ENCODE measurements at places on chromosomes 7 and 10.

GRCh38 chr10:76119515-76119914 is 688.1 kb downstream of the LRMDA start:
- no peak for DNase-seq

DNA sequence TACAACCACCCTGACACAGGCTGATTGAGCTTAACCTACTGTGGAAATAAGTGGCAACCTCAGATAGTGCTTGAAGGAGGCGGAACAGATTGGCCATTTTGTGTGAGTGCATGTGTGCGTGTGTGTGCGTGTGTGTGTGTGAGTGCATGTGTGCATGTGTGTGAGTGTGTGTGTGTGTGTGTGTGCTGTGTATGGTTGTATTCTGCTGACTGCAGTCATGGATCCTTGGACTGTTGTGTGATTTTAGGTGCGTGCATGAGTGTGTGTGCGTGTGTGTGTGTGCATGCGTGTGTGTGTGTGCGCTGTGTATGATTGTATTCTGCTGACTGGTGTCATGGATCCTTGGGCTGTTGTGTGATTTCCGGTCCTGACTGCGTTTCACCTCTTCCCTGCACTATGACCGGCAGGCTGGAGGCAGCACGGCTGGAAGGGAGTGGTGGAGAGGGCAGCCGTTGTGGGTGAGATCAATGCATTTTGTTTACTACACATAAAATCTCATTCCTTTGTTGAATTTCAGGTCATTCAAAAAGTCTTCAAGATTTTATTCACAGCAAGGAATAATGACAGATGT is 6.3 kb downstream of the IQCE start:
- no peak for DNase-seq

DNA sequence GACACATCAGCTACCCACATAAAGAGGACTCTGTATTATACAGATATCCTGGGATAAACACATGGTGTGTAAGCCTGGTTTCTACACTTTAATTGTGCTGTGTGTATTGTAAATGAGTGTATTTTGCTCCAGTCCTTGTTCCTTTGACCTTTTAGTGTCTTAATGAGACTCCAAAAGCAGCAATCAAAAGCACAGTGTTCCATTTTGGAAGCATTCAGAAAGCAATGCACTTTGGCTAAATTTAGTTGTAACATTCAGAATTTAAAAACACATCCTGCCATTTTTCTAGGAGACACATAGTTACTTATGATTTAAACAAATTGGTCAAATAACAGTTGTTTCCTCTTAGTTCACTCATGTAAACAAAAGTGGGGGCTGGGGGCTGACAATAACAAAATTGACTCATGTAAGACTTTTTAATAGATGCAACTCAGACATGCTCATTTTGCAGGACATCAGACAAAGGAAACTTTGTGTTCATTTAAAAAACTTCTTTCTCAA is 122.2 kb downstream of the GPR37 start:
- no peak for DNase-seq

DNA sequence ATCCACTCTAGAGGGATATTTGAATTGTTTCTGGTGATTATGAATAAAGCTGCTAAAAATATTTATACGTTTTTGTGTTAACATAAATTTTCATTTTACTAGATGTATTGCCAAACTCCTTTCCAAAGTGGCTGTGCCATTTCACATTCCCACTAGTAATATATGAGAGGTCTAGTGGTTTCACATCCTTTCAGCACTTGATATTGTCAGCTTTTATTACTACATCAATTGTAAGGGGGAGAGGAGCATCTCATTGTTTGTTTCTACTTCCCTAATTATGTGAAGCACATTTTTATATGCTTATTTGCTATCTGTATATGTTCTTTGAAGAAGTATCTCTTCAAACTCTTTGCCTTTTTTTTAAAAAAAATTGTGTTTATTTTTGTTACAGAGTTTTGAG is 184.5 kb downstream of the ADK start:
- no peak for DNase-seq

DNA sequence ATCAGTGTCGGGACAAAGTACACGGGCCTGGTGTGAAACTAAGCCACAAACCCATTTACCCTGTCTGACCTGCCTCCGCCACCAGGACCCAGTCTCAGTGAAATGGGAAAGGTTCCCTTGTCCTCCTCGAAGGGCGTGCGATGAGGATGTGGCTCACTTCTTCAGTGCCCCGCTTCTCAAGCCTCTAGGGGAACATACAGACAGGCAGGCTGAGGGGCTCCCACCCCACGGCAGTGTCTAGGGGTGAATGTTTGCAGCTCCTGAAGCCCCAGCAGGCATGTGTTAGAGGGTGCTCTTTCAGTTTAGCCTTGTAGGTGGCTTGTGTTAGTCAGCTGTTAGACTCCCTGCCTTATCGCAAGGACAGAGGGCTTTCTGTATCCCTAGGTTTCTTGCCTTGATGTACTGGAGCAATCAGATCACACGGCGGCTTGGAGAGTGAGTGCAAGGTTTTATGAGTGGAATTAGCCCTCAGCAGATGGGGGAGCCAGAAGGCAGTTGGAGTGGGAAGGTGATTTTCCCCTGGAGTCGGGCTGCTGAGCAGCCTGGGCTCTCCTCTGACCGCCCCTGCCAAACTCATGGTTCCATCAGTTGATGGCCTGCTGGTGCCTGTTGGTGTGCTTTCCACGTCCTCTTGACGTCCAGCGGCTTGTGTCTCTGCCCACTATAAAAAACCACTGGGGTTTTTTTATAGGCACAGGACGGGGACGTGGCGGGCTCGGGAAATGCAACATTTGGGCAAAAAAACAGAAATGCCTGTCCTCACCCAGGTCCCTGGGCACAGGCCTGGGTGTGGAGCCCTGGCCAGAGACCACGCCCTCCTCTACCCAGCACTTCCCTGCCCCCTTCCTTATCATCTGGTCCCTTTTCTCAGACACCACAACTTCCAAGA is 759 bp downstream of the NUDT1 start:
- DNase-seq, result no peak

GRCh38 chr7:155073922-155074321 is 3.8 kb downstream of the HTR5A start:
- no peak for DNase-seq

DNA sequence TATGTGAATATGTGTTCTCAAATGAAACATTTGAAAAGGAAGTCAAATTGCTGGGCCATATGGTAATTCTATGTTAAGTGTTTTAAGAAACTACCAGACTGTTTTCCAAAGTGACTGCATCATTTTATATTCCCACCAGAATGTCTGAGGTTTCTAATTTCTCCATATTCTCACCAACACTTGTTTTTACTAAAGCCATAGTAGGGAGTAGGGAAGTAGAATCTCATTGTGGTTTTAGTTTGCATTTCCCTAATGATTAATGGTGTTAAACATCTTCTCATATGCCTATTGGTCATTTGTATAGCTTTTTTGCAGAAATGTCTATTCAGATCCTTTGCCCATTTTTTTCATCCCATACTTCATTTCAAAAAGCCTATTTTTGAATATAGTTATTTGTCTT is 9.1 kb upstream of the SEMA4G start:
- no peak for DNase-seq

GRCh38 chr7:134031835-134032617 is 95.1 kb upstream of the LRGUK start:
- DNase-seq, result no peak

- no peak for DNase-seq
These were observed 142.3 kb upstream of the HPS1 start for GRCh38 chr10:98589007-98589406.

DNA sequence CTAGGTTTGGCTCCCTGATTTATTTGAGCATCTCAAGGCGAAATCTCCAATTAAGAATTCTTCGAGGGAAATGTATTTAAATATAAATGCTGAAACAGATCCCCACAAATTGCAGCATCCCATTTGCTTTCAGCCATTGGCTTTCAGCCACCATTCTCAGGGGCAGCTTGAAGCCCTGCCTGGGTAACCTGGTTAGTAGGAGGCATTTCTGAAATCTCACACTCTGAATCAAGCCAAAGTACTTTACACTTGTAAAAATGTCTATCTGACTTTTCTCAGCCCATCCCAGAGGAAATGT is 49.1 kb downstream of the GCC1 start:
- no peak for DNase-seq

GRCh38 chr10:22854935-22855421 is 72.9 kb upstream of the ARMC3 start:
- no peak for DNase-seq

DNA sequence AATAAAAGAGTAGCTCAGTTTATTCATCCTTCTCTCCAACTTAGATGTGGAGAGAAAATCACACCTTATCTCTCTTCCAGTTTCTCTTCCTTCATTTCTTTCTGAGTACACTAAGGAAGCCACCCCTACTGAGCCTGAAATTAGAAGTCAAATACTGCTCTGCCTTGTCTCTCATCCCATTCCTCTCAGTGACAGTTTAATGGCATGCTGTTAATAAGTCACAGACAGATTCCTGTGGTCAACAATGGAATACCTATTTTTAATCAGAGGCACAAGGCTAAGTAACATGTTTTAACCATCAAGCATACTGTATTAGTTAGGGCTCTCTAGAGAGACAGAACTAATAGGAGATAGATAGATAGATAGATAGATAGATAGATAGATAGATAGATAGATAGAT is 253.2 kb downstream of the HTR7 start:
- no peak for DNase-seq

DNA sequence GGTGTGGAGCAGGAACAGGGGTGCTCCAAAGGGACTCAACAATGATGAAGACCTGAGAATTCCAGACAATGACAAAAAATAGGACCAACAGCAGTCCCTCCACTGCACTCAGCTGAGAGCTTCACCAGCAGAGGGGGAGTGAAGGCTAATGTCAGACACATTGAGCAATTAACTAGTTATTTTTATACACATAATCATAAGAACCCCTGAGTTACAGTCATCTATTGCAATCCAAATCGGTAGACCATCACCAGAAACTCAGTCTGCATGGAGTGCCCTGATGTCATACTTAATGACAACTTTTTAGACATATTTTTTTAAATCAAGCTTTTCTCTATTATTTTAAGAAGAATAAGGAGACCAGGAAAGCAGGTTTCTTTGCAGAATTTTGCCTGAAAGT is 30.6 kb upstream of the IKZF1 start:
- DNase-seq, result no peak

DNA sequence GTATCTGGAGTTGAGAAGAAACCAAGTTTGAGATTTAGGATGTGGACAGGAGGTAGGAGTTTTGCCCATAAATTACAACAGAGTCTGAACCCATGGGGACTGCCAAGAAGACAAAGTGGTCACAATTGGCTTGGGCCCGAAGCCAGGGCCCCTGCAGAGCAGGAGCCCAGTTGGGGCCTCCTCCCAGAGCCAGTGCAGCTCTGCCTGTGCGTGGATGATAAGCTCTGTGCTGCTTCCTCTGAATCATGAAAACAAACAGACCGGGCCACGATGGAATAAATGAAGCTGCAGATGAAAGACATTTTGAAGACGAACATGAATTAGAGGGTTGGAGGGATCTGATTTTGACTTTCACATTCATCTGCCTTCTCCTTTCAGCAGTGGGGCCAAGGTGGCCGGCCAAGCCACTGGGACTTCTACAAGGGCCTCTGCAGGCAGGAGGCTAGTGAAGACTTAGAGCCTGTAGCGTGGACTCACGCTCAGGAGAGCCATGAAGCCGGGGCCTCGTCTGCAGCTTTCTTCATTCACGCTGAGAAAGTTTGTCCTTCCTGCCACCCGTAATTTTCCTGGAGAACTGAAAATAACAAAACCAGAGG is 156.8 kb upstream of the LYZL1 start:
- DNase-seq, result no peak

DNA sequence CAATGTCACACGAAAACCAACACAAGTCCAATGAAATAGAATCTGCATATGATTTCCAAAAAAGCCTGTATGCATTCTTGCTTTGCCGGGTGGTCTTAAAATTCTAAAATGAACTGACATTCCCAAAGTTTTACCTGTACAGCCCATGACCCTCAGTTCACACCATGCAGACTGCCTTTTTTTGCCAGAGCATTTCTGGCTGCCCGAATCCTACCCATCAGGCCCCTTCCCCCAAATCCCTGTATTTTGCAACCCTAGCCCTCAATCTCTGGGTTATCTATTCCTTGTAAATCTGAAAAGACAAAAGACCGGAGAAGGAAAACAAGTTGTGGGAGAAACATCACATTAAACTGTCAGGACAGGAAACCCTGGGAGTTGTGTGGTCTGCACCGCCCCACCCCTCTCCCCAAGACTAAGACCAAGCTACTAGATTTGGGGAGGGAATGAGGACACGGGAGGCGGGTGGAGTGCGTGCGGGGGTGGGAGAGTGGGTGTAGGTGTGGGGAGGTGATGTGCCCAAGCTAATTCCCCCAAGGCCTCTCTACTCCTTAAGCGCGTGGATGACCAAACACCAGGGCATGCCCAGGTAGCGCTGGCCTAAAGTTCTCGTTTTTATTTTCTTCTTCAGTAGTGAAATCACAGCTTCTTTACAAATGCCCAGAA is 1.4 kb downstream of the JCAD start:
- DNase-seq, result no peak

DNA sequence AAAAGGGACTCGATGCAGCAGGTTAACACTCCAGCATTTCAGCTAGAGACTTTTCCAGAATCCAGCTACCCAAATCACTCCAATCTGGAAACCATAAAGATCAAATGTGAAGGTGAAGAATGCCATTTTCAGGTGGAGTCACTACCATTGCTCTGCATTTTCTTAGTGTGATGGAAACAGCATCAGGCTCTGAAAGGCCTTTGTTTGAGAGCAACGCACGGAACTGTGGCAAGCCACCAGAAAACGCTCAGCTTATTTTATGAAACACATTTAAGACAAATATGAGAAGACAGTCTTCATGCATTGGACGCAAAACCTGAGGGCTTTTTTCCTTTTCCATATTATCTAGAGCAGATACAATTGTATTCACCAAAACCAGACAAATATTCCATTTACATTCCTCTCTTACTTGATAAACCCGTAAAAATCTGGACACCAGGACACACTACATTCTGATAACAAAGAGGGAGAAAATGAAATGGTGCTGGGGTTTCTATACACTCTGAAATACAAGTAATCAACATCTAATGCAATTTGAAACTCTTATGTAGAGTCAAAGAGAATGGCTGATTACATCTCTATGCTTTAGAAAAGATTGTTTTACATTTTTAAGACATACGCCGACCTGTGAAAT is 99.1 kb downstream of the NRP1 start:
- DNase-seq, result no peak

- no peak for DNase-seq
These were observed 182.9 kb upstream of the TCF7L2 start for GRCh38 chr10:112767156-112767555.

DNA sequence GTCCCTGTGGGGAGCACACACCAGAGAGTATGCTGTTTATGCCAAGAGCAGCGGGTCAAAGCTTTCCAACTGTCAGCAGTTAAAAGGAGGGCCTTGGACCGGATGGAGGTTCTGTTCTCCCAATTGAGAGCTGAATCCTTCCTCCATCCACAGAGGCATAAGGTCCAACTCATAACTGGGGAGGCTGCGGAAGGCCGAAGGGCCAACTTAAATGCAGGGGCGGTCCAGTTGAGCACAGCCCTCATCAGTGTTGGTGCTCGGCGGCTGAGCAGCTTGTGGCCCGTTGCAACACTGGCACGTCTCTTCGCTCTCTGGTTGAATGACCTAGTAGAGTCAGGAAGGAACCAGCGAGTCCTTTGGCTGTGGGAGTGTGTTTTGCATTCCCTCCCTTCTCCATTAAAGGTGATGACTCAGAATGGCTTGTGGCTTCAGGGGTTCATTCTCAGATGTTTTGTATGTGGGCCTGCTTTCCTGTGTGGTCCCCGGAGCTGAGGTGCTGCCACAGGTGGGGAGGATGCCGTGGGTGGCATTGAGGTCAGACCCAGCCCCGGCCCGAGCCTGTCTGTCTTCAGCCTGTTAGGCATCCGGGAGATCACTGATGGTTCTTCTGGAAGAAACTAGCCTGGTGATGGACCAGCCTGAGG is 44.8 kb upstream of the DMBT1 start:
- no peak for DNase-seq

- DNase-seq, result no peak
These were observed 333.6 kb upstream of the MAGI2 start for GRCh38 chr7:79787096-79787495.

GRCh38 chr10:69317626-69318105 is 39.4 kb downstream of the HK1 start:
- DNase-seq, result no peak

All from neuronal stem cell (in vitro differentiated cells).